ENCODE measurements at places on chromosomes 7 and 10.

DNA sequence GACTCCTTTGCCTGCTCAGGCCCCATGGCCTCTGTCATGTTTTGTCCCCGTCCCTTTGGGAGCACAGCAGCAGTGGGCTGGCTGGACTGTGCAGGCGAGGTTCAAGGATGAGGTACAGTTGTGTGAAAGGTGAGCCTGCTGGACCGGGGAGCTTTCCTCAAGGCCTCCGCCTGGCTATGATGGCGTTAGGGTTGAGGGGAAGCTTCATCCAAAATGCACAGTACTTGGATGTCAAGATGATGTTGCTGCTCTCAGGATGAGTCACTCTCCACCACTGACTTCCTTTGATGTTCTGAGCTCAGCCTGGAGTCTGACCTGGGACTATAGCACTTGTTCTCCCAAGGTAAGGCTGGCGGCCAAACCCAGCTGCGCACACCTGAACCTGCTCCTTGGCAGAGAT is 152.7 kb upstream of the SHH start:
- peak; percentile 91 for DNase-seq

DNA sequence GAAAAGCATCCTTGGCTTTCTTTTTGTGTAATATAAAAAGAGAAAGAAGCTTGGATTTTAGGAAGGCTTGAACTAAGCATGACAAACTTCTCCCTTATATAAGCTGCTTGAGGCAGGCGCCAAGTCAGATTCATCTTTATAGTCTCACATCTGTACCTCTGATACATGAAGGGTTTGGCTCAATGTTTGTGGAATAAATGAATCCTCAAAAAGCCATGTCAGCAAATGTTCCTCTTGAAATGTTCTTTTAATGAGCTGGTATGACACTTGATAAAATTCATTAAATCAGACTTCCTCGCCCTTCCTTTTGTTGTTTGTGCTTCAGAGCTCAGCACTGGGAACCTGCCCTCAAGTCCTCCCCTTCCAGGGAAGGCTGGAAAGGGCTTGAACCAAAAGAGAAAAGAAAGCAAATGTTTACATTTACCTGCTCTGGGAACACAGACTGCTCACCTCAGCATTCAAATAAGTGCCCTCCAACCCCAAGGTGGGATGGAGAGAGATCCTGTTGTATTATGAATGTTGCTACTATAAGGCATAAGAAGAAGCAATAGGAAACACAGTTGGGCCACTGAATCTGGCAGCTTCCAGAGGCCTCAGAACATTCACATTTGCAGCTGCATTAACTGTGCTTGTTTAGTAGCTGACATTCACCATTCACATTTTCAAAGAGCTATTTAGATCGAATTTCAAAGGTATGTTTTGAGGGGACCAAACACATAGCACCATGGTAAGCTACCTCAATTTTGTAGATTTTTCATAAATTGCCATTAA is 212.6 kb downstream of the CACNA2D1 start:
- DNase-seq, result no peak

- DNase-seq, result no peak
Observed at GRCh38 chr10:73850211-73850610, 24.1 kb downstream of the CAMK2G start.

- no peak for DNase-seq
Observed at GRCh38 chr10:114401195-114401791, 3.0 kb downstream of the AFAP1L2 start.

- no peak for DNase-seq
Observed at GRCh38 chr7:30968747-30969603, 5.2 kb downstream of the GHRHR start.

- peak; percentile 92 for DNase-seq
Observed at GRCh38 chr10:16891375-16892313, 74.4 kb upstream of the RSU1 start.
